ENCODE measurements at places on chromosomes 7 and 10.

- DNase-seq = no peak
Observed at GRCh38 chr10:124587811-124588211, 126.2 kb downstream of the LHPP start.

- no peak for DNase-seq
Observed at GRCh38 chr7:126450269-126450671, 802.5 kb downstream of the GRM8 start.

- DNase-seq = no peak
Observed at GRCh38 chr10:14385596-14386593, 55.2 kb upstream of the FRMD4A start.

DNA sequence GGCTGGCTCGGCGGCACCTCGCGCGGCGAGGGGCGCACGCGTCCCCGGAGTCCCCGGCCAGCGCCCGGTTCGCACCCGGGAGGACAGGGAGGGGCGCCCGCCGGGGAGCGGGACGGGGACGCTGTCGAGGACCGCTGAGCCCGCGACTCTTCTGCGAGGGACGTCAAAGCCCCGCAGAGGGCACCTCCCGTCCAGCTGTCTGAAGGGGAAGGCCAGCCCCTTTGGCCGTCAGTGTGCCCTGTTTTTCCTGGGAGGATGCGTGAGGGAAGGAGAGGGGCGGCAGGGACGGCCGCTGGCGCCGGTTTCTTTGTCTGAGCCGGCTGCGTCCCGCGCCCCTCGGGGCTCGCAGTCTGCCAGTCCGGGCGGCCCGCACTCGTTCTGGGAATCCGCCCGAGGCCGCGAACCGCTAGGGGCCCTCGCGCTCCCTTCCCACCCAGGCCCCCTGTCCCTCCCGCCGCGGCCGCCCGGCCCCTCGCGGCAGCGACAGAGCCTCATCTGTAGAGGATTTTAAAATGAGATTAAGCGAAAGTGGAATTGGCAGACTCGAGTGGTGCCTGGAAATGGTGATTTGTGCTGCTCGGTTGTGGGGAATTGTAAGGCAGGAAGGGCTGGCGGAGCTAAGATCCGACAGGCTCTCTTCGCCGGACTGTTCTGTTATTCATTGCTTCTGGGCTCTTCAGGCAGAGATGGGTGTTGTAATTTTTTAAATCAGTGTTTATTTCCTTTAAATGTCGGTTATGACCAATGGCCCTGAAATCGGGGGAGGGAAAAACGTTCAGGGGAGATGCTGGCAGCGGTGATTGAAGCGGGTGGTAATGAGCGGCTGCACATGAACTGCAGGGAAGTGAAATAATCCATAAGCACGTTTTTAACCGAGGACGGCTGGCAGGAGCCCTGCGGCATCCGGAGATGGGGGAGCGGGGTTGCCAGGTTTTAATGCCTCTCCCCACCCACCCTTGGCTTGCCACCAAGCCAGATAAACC is 618 bp upstream of the RELN start:
- DNase-seq = no peak

GRCh38 chr7:82521906-82522445 is 78.4 kb upstream of the CACNA2D1 start:
- no peak for DNase-seq

DNA sequence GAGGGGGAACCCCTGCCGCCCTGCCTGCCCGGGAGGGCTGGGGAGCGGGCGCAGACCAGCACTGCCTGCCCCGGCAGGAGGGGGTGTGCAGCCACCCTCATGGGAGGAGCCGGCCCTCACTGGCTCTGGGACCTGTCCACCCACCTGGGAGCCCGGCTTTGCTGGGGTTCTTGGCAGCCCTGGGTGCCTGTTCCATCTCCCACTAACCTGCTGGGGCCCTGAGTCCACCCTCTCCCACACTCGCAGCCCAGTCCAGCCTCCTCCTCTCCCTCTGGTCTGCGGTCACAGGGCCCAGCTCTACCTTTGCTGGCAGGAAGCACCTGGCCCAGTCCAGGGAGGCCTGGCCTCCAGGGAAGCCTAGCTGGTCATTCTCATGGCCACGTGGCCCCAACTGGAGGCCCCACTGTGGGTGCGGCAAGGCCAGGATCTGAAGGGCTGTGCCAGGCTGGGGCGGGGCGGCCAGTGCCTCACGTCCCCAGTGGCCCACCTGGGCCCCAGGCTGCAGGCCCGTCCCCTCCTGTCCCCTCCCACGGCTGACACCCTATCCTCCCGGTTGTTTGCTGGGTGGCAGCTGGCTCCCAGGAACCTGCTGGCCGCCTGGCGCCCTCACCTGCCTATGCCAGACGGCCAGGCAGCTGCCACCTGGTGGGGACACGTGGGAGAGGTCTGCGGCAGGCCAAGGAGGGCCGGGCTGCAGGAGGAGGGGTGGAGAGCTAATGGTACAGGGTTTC is at the start of gene TMEM184A:
TMEM184A (minus strand) TSS at position 393 of the 731 bp plus-strand sequence. CDS start 721 bp downstream, outside the sequence.
- peak; percentile 19 for DNase-seq

DNA sequence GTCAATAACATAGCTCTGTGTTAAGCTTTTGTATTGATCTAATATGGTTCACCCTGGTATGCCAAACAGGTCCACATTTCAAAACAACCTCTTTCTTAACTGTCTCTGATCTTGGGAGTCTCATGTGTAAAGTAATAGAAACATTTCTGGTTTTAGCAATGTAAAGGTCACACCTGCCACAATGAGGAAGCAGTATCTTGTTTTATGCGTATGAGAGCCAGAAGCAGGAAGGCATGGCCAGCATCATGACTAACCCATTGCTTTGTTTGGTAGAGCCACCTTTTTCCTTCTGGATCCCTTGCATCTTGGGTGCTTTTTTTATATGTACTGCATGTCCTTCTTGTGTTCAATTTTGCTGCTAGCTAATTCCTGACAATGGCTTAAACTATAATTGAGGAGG is 411.3 kb upstream of the SEMA3C start:
- DNase-seq = no peak

DNA sequence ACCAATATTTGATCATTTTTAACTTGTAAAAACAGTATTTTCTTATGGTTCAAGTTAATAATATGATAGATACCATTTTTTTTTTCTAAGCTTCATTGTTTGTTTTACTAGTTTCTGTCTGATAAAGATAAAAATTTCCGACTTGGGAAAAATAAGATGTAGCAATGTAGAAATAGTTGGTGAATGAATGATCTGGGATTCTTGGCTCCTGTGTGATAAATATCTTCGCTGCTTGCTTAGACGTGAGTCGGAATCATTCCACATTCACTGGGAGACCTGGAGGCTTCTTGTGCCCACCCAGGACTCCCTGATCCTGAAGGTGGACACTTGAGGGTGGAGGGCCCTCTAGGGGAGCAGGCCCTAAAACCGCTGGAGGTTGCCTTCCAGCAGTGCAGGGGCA is 47.9 kb downstream of the EXOC4 start:
- no peak for DNase-seq

GRCh38 chr10:87093632-87094372 is 841 bp downstream of the GLUD1 start:
- DNase-seq = peak; percentile 49

DNA sequence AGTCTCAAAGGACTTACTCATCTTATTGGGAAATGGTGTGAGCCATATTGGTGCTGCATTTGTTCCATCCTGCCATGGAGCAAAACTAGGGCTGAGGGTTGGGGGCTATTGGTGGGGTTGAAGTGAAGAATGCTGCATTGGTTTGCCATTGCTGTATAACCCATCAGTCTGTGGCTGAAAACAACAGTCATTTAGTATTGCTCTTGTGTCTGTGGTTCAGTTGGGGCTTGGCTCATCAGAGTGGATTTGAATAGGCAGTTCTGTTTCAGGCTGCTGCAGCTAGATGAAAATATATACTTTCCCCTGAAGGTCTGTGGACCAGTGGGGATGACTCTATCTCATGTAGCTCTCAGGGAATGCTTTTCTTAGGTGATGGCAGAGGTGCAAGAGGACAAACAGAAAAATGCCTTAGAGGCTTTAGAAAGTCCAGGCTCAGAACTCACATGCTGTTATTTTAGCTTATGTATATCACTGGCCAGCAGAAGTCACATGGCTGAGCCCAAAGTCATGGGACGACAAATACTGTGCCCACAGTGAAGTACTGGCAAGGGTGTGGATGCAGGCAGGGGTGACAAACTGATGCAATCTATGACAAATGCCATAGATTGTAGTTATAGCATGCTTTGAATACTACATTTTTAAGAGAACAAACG is 15.2 kb upstream of the EXOC6 start:
- no peak for DNase-seq

DNA sequence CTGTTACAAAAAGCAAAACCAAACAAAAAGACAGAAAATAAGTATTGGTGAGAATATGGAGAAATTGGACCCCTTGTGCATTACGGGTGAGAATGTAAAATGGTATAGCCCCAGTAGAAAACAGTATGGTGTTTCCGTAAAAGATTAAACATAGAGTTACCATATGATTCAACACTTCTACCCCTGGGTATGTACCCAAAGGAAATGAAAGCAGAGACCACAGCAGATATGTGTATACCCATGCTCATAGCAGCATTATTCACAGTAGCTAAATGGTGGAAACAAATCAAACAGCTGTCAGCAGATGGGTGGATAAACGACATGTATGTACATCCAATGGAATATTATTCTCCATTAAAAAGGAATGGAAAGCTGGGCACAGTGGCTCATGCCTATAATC is 42.4 kb downstream of the STARD3NL start:
- DNase-seq = no peak

DNA sequence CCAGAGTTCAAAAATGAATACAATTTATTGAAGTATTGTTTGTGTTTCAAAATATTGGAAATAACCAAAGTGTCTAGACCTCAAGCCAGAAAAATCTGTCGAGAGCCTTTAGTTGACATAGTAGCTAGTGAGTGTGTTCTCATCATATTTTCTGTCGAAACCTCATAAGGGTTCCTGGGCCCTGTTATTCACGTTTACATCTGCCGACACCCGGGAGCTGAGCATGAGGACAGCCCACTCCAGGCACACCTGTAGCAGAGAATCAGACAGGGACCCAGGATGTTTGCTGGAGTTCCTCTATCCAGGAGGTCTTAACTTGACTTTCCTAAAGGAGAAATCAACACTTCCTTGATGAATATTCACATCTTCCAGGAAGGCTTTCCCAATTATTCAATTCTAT is 72.1 kb upstream of the FGL2 start:
- DNase-seq = no peak

GRCh38 chr7:114081606-114082425 is 163.0 kb upstream of the PPP1R3A start:
- DNase-seq = no peak

DNA sequence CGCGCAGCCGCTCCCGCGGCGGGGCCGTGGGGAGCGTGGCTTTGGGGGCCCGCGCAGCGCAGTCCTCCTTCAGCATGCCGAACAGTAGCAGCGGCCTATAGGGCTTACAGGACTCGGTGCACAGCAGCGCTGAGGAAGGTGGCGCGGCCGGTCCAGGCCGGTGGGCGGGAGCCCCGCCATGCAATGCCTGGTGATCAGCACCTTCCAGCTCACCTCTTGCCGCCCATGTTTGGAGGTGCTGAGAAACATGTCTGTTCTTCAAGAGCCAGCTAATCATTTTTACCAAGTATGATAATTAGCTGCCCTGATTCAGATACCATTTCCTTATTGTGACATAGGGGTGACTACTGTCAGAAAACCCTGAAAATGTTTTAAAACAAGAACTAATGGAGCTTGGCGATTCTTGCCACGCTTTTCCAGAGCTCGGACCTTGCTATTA is 33.5 kb upstream of the SFTPD start:
- DNase-seq = no peak

GRCh38 chr7:130010689-130011412 is 40.3 kb downstream of the ZC3HC1 start:
- DNase-seq = peak; percentile 88

DNA sequence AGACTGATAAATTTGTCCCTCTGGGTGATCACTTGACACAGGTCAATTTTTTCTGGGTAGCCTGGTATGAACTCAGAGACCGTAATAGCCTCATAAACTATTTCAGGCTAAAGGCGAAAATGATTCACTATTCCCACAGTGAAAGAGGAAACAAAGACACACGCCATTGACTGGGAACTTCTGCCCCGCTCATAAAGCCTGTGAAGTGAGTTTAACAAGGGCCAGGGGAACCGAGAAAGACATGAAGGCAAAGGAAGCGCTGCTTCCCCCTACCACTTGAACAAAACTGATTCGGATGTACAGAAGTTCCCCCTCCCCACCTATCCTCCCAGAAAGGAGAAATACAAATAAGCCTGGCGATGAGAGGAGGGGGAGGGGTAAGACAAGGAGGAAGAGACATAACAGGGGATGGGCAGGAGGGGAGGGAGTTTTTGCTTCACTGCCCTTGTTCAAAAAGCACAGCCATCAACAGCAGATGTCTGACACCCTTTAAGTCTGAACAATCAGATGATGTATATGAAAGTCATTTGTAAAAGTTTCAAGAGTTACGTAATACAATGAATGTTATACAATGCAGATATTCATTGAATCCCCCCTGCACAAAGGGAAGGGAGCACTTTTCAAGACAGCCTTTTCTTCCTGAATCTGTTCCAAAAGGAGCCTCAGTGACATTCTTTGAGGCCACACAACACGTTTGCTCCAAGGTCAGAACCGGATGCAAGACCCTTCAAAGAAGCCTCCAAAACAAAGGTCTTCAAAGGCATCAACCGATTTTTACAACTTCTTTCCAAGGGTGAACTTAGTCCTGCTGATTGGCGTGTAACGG is 734 bp downstream of the ABCB4 start:
- DNase-seq = no peak

DNA sequence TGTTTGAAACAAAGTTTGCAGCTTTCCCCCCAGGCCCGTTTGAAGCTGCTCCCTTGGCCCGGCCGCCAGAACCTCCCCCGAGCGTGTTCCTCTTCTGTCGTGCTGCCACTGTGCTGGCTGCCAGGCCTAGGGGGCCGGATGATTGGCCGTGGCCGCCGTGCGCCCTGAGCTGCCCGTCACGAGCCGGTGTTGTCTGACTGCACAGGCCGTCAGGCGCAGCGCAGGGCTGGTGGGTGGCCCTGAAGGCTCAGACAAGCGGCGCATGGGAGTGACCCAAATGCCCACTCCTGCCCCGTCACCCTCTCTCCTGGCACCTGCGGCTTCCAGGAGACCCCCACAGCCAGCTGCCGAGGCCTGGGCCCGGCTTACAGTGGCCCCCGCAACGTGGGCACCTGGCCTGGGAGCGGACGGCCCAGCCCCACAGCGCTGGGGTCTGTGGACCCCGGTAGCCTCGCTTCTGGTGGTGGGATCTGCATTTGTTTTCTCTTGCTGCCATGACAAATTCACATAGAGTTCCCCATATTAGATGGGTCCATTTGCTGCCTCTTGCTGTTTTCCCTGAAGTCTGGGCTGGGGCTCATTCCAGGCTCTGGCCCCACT is 13.1 kb downstream of the JAKMIP3 start:
- no peak for DNase-seq

DNA sequence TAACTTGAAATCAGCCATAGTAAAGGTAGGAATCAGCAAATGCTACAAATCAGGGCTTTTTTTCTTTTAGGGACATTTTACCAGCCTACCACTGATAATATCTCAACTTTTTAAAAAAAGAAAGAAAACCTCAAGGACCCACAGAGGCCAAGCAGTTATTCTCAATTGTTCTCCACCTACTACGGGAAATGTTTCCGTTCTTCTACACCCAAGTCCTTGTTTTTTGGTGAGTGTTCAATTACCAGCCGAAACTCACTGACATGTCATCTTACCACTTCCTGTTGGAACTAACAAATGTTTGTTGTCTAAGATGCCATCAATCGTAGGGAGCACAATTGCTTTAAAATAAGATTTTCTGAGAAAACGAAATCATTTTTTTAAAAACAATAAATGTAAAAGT is 50.2 kb upstream of the CDK1 start:
- no peak for DNase-seq
